Foreskin keratinocyte (primary cell): ENCODE measurements at places on chromosomes 3 and 15.

GRCh38 chr3:10025205-10026083 is 793 bp upstream of the FANCD2 start:
- DNase-seq: no peak

- DNase-seq: no peak
Observed at GRCh38 chr15:82992436-82992998, 6.5 kb downstream of the RAMAC start.

DNA sequence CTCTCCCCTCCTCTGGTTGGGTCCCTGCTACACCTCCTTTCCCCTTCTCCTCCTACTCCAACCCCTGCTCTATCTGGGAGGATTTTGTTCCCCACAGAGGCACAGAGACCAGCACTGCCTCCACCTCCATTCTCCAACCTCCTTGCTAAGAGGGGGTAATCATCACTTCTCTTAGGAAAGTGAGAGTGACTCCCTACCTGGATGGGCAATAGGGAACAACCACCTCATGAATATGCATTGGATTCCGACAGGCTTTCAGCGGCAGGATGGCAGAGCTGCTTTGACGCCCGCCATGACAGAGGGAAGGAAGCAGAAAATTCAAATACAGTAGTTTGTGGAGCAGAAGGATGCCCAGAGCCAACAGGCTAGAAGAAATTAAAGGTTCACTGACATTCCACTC is 614.8 kb upstream of the MDFIC2 start:
- no peak for DNase-seq

DNA sequence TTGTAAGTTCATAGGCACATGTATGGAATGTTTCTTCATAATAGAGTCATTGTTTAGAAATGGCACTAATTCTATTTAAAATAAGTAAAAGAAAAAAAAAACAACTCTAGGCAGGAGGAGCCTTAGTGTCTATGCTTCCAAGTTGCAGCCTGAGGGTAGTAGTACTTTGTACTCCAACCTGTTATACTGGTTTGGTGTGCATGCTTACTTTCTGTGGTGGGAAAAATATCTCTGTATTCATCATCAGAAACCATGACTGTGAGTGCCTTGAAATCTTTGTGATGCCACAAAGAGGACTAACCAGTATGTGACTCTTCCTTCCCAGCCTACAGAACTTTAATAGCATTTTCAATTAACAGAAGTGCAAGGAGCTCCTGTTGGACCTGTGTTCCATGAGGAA is 4.4 kb downstream of the NAALADL2 start:
- DNase-seq: peak; percentile 87

DNA sequence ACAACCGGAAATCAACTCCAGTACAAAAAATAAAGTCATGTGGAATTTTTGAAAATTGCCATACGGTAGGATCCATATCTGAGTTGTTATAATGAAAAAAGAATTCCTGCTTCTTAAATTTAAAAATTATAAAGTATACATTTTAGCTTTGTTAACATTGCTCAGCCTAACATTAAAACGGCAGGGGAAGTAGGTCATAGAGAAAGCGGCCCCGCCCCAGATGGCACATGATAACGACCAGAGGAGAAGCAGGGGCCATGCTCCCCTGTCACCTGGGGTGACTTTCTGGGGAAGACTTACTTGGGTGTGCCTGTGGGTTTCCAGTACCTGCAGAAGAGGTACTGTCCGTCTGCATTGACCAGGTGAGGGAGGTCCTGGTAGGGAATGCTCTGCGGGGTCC is 921 bp downstream of the MGLL start:
- no peak for DNase-seq

GRCh38 chr3:61559136-61559731 is 2.1 kb upstream of the PTPRG start:
- no peak for DNase-seq

DNA sequence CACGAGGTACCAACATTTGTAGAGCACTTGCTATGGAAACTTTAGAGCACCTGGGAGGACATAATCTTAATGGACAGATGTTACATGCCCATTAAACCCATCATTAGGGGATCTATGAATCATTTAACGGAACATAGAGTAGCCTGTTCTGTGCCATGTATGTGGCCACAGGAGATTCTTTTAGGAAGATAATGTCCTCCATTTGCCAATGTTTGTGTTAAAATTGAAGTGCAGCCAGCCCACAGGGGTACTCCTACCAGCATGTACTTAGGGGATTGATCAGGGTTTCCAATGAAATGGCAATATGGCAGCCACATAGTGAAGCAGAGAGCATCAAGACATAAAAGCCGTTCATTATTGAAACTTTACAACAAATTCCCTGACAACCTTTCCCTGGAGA is 70.7 kb downstream of the TNIK start:
- DNase-seq: no peak

GRCh38 chr3:116045314-116045713 is 400.0 kb downstream of the LSAMP start:
- no peak for DNase-seq

DNA sequence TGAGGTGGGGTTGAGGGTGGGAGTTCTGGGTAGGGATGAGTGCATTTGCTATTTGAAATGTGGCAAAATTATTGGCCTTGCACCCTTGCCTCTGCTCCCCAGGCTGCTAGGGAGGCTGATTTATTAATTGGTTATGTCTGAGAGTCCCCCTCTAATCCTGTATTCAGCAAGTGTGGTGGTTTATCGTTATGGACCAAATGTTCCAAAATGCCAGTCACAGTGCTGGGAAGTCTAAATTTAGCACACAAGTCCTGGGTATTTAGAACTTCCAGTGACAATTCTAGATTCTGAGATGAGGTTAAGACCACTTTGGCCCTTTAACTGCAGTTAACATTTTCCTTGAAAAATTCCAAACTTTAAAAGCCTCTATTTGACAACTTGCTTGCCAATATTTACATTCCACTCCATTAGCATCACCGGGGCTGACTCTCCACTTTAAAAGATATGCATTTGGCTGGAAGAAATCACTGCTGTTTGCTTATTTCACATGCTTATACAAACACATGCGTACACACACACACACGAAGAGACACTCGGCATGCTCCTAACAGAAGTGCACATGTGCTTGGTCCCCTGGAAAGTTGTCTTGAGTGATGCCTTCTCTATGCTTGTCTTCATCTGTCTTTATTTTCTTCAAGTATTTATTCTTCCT is 247.7 kb downstream of the IL20RB start:
- no peak for DNase-seq

DNA sequence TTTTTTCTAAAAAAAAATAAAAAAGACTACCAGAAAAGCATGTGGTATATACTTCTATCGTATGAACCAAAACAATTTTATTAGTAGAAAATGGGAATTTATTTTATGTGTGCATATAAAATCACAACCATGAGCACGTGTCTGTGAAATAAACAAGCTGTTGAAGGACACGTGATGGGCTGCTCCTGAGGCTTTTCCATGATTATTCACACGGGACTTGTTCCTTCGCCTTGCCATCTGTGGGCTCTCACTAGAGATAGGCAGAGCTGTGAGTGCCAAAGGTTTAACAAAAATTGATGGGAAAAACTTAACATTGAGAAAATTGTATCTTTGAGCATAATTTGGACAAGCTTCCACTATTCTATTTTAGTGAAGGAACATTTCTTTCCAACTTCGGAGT is 12.4 kb upstream of the ETV5 start:
- no peak for DNase-seq

DNA sequence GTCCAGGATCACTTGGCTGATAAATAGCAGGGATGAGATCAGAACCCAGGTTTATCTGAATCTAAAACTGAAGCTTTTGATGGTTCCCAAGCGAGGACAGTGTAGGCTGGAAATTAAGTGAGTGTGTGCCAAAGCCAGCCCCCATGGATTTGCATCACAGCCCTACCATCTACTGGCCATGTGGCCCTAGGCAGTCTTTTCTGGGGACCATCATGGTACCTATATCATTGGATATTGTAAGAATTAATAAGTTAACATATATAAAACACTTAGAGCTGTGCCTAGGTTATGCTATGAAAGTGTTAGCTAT is 32.8 kb upstream of the SSR3 start:
- DNase-seq: no peak
